ENCODE measurements at places on chromosomes 6 and 20.
A peak's percentile ranks its signal among the peaks of the same experiment; 100 is the strongest.

DNA sequence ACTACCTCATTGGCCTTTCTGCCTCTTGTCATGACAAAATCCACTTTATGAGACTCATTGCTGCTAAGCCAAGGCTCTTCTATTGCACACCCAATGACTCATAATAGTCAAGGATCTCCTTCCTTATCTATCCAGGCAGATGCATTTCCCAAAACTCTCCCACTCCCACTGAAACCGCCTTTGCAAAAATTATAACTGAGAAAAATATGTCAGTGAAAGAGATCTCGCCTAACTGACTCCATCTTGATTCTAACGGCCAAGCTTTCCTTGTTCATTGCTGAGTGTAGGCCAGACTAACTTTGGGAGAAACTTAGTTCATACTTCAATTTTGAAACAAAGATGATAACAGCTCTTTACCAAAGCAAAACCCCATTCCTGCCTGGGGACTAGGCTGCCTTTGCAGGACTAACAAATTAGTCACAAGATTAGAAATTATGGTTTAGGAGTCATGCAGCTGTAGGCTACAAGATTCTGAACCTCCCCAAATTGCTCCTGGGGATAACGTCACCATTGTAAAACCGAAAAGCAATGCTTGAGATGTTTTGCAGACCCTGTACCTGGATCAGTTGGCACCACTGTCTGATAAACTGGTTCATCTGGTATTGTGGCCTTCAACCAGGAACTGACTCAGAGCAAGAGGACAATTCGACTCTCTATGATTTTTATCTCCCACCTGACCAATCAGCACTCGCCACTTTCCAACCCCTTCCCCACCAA, 47.1 kb downstream of the HAO1 start:
- ATAC-seq, result no peak

DNA sequence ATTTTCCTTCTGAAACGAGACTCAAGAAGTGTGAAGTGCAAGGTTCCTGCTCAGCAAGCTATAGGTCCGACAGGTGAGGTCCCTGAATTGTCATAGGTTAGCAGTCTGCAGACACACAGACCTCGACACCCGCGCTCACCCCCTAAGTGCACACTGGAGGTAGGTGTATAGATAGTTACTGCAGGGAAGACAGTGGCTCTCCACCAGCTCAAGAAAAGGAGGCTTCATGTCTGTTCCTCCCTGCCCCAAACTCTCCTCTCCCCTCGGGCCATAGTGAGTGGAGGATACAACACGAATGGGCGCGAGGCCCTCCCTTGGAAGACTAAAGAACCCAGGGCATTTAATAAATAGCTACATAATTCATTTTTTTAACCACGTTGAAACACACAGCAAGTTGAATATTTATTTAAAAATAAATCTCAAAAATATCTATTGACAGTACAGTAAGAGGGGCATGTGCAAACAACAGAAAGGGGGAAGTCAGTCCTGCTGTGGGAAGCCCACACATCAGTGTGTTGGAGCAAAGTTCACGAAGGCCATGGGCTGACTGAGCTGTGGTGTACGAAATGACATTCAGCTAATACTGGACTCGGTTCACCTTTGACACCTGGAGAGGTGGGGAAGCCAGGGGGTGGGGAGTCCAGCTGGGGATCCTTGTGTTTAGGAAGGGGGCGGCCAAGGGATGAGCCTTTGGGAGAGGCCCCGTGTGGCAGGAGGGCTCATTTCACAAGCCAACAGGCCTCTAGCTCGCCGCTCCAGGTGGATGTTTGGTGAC, 10.7 kb downstream of the SPATA2 start:
- ATAC-seq, result no peak

DNA sequence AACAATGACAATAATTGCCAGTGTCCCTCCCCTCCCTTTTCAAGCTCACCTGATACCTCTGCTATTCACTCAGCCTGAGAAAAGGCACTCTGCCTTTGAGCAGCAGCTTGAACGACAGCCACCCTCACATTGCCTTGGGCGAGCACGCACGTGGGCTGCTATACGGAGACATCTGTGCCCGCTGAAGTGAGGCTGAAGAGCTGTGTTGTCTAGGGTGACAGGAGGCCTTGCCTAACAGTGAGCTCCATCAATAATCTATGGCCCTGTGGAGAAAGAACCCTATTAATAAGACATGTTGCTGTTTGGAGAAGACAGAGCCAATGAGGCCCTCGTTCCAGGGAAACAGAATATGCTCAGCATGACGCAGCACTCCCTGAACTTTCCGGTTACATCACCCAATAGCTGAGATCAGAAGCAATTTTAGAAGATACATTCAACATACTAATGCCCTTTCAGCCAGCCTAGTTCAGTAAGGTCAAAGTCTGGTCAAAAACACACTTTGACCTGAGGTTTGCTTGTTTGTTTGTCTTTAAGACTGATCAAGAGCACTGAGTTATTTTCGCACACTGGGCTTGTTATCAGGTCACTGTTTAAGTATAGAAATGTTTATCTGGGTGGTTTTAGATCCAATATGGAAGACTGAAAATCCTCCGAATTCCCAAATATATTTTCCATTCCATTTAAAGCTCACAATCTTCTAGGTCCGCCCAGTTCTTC, 30.6 kb downstream of the RBM24 start:
- ATAC-seq, result no peak

DNA sequence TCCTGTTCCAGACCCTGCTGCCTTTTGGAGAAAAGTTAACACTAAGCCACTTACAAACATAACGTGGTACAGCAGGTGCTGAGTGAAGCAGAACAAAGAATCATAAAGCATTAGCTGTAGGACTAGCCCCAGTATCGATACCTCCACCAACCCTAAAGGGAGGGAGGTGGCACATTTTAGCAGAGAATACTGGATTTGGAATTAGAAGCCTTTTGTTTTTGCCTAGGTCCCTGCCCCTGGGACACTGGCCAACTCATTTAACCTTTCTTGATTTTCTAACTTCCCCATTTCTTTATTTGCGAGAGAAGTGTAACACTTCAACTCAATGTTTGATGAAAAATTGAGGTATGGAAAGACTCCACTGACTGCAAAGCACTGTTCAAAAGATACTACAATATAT, 93.5 kb downstream of the B3GAT2 start:
- ATAC-seq, result no peak

GRCh38 chr6:30206152-30206551, 7.1 kb downstream of the TRIM26 start:
- no peak for ATAC-seq

DNA sequence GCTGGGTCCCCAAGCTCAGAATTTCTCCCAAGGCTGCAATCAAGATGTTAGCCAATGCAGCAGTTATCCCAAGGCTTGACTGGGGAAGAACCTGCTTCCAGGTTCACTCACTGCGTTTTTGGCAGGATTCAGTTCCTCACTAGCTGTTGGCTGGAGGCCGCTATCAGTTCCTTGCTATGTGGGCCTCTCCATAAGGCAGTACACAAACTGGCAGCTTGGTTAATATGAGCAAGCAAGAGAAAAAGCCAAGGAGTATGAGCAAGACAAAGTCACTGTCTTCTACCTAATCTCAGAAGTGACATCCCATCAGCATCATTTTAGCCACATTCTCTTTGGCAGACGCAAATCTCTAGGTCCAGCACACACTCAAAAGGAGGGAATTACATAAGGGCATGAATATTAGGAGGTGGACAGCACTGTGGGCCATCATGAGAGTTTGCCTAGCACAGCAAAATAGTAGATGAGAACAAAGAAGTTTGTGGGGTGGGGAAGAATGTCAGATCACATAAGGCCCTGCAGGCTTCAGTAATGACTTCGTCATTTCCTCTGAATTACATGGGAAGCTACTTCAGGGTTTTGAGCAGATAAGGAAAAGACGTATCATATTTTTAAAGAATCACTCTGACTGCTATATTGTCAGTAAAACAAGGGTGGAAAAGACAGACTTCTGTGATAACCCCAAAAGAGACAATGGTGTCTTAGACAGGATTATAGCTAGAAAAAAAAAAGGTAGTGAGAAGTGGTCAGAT, 25.5 kb downstream of the LMBRD1 start:
- ATAC-seq, result no peak

DNA sequence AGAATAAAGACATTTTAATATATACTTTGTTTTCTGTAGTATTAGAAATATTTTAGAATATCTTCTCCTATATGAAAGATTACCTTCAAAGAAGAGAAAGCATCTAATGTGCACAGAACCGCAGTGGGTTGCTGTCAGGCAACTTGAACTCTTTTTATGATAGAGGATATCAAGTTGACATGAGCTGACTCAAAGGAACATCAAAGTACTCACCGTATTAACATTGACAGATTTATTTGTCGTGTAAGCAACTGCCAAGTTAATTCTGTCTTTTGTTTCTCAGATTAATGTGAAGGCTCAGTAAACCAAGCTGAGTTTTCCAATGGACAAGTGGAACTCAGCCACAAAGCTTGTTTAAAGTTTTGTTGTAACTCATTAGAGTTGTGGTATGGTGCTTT, 2.2 kb upstream of the GINM1 start:
- ATAC-seq, result no peak

DNA sequence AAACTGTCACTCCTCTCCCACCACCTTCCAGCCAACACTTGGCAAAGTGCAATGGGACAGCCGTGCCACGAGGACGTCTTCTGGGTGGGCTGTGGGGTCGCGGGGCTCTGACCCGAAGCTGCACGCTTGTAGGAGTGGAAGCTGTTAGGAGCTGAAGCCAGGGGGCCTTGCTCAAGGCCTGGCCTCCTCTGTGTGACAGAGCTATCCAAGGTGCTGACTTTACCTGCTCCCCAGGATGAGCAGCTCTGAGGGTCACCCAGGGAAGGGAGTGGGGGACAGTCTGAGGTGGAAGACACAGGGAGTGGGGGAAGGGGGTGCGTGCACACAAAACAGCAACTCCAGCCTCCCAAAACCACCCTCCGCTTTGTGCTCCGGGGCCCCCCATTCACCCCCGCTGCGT, 17.5 kb upstream of the CHRNA4 start:
- no peak for ATAC-seq

- no peak for ATAC-seq
These were observed 157.1 kb downstream of the AKAP7 start for GRCh38 chr6:131292145-131292938.

DNA sequence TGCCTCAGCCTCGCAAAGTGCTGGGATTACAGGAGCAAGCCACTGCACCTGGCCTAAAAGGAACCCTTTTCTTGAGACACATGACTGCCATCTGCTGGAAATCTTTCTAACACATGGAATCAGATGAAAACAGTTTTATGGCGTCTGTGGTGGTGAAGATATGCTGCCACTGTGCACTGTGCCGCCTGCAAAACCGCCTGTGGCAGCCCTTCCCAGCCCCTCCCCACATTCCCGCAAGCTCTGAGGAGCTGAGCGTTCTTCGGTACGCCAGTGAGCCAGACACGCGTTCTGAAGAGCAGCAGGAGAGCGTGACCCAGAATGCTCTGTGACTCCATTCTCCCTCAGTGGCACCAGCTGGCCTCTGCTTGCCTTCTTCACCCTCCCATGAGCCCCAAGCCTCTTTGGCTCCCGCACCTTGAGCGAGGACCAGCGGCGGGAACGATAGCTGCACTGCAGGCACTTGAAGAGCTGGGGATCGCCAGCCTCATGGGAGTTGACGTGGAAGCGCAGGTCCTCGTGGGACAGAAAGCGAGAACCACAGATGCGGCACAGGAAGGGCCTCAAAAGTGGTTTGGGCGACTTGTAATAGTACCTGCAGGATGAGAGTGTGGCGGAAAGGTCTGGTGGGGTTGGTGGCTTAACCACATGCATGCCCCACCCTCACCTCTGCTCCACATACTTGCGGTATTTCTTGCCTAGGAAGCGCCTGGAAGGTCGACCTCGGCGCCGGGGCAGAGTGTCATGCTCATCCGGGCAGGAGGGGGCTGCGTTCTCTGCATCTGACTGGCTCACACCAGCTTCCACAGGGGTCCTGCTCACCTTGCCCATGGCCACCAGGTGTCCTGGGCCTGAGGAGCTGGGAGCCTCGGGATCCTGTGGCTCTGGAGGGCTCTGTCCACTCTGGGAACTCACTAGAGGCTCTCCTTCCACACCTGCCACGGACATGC, 8.7 kb downstream of the ZNF335 start:
- ATAC-seq, result no peak

DNA sequence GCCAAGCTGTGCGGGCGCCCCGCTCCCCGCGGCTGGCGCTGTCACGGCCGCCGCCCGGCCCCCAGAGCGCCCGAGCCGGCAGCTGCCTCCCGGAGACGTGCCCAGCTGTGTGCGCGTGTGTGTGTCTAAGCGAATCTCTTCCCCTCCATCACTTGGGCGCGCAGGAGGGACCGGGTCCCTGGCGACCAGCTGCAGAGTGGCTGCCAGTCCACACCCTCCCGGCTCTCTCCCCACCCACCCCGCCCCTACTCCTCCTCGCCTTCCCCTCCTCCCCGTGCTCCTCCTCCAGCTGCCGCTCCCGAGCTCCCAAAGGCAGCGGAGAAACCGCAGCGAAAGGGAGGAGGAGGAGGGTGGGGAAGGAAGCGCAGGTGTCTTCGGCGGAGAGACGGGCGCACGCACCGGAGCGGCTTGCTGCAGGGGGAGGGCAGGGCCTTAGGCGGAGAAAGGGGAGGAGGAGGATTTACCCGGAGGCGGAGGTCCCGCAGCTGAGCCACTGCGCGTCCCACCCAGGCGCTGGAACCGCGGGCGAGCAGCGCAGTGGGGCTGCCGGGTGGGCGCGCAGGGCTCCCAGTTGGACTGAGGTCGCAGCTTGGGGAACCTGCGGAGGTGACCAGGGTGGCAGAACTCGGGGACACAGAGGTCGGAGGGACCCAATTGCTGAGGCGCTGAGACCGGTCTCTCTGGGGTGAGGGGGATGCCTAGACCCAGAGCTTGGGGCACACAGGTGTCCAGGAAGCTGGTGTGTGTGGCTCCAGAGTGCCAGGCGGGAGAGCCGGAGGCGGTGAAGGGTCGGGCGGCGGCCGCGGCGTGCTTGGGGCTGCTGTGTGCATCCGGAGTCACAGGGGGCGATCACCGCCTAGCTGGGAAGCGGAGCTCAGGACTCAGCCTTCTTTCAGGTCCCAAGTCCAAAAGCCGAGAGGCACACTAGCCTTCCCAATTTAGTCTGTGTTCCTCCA, at the start of gene HS3ST5:
TSS of gene HS3ST5 (minus strand) at position 198 of the 956 bp plus-strand sequence. CDS start 280,178 bp downstream, outside the sequence.
- no peak for ATAC-seq

GRCh38 chr20:2460752-2461424, 9.7 kb downstream of the SNRPB start:
- ATAC-seq, result no peak

GRCh38 chr20:21102603-21103311, 3.4 kb downstream of the LINC00237 start:
- ATAC-seq, result peak; percentile 21

GRCh38 chr20:42444799-42445198, 744.9 kb downstream of the PTPRT start:
- ATAC-seq, result no peak

GRCh38 chr20:6665621-6666355, 101.7 kb upstream of the BMP2 start:
- ATAC-seq, result no peak

GRCh38 chr6:165661664-165662025, 1.4 kb downstream of the PDE10A start:
- ATAC-seq, result no peak

- ATAC-seq, result no peak
These were observed 718.9 kb downstream of the EYS start for GRCh38 chr6:64988148-64988547.

- ATAC-seq, result peak; percentile 63
These were observed 142.1 kb downstream of the MYB start for GRCh38 chr6:135323202-135323668.

- no peak for ATAC-seq
These were observed 771 bp upstream of the PPP1R3G start for GRCh38 chr6:5084360-5084780.

Measured in activated CD4-positive, CD25-positive, alpha-beta regulatory T cell treated with anti-CD3 and anti-CD28 coated beads, Interleukin-2, amount 50 U/mL, for 24 hours (primary cell).